NCI-H82 (cell line): ENCODE measurements at places on chromosomes 16 and 17.

DNA sequence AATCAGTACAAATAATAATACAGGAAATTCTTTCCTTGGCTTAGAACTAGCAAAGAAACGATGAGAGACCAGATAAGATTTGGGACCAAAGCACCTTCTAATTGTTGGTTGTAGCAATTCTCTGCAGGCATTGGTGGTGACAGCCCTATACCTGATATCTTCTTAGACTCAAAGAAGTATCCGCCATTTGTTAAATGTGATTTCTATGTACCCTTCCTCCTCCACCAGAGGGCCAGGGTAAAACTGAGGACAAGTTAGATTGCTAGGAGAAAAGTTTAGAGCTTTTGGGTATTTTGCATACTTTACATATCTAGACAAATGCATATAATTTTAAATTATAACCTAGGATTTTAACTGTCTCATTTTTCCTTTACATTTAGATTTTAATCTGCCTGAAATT lies 304.3 kb downstream of the HS3ST4 start:
- peak; percentile 9 for DNase-seq

DNA sequence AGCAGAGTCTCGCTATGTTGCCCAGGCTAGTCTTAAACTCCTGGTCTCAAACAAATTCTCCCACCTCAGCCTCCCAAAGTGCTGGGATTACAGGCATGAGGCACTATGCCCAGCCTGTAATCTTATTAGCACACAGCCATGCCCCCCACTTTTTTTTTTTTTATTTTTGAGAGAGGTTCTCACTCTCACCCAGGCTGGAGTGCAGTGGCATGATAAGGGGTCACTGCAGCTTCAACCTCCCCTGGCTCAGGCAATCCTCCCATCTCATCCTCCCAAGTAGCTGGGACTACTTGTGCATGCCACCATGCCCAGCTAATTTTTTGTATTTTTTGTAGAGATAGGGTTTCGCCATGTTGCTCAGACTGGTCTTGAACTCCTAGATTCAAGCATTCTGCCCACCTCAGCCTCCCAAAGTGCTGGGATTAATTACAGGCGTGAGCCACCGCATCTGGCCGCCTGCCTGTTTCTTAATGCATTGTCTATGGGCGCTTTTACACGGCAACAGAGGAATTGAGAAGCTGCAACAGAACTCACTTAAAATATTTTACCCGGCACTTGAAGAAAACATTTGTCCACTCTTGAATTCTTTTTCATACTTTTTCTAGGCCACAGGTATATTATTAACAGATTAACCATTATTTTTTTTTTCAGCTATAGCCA lies 8.8 kb upstream of the CEP20 start:
- peak; percentile 17 for DNase-seq

DNA sequence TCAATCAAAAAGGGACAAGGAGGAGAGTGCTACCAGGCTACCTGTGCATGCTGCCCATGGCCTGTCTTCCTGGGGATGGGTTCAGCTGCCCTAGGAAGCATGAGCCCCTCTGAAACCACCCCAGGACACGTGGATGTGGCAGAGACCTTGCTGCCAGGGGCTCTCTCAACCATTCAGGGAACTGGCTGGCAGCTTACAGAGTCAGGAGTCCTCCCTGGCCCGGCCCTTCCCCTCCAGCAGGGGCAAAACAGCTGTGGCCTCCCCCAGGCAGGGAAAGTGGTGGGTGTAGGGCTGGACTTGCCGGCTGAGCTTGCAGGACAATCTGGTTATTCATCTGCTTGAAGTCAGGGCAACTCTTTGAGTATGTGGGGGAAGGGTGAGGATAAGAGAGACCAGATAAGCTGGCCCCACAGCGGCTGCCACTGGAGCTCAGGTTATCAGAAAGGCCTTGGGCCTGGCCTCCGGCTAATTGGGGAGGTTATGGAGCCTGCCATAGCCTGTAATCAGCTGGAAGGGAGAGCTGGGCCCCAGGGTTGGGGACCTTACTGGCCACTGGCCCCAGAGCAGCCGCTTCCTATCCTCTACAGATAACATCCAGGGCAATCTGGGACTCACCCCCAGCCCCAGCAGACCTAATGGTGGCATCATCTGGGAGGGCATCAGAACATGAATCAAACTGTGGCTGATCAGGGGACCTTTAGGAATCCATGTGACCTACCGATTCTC lies 5.6 kb upstream of the TBX2 start:
- peak; percentile 94 for DNase-seq

- peak; percentile 33 for DNase-seq
Measured at GRCh38 chr17:79201536-79202227, 127.1 kb downstream of the ENGASE start.

DNA sequence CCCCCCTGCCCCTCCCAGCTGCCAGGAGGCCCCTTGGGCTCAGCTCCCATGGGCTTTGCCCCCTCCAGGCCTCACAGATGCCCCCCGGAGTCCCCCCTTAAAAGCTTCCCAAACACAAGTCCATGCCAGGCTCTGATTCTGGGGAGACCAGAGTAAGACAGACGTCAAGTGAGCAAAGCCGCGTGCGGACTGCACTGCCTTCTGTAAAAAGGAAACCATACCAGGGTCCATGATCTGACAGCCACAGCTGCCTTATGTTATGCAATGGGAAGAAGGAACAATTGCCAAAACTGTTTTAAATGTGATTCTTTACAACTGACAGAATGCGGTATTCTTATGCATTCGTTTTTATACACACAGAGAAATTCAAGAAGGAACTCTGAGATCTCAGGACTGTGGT lies 17.9 kb upstream of the HEXD start:
- peak; percentile 72 for DNase-seq

DNA sequence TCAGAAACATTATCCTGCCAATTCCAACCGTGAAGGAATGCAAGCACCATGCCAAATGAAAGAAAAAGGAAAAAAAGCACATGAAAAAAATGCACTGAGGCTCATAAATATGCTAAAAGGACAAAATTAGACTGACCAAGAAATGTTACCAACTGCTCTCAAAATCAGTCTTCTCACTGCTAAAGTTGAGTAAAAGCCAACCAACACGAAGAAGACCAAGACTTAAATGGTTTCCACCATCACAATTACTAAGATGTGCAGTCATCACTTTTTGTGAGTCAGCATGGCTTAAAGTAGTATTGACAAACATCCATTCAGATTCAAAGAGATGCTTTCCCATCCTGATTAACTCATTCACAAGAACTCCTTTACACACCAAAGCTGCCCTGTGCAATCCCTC lies 16.4 kb downstream of the CDYL2 start:
- DNase-seq, result no peak

DNA sequence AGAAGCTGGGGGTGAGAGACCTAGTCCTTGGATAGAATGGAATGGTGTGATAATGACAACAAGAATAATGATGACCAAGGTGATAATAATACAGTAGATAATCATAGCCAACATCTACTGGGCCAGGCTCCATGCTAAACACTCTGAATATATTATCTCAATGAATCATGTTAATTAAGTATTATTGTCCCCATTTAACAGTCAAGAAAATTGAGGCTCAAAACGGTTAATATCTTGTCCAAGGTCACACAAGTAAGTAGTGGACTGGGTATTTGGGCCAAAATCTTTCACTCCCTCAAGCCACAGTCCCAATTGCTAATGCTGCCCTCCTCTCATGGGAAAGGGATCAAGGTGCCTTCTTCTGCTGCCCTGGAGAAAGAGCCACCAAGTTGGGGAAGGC lies 3.9 kb upstream of the KRT19 start:
- no peak for DNase-seq

- DNase-seq, result peak; percentile 95
Measured at GRCh38 chr17:7704601-7705268, at the start of gene EFNB3. EFNB3 (plus strand) TSS chr17:7705202; CDS start chr17:7705599, 397 bp downstream.

- DNase-seq, result peak; percentile 91
Measured at GRCh38 chr17:36533935-36534839, 481 bp downstream of the MYO19 start.

- DNase-seq, result no peak
Measured at GRCh38 chr16:57022445-57022844, 33.1 kb downstream of the NLRC5 start.

GRCh38 chr16:89404561-89404960 lies 85.8 kb downstream of the ANKRD11 start:
- no peak for DNase-seq

DNA sequence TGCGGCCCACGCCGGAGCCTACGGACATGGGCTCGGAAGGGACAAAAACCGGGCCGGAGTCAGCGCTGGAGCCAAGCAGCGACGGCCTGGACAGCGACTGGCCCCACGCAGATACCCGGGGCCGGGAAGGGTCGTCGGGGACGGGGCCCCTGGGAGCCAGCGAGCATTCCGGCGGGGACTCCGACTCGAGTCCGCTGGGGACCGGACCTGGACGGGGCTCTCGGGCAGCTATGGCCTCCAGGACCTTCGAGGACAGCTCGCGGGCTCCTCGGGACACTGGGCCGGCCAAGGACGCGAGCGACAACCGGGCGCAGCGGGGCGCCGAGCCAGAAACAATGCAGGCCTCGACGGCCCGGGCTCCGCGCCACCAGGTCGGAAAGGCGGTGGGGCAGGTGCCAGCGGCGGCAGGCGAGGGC lies 1.0 kb downstream of the MYO15B start:
- no peak for DNase-seq

GRCh38 chr16:81006211-81006812 lies 373 bp downstream of the CMC2 start:
- peak; percentile 67 for DNase-seq

DNA sequence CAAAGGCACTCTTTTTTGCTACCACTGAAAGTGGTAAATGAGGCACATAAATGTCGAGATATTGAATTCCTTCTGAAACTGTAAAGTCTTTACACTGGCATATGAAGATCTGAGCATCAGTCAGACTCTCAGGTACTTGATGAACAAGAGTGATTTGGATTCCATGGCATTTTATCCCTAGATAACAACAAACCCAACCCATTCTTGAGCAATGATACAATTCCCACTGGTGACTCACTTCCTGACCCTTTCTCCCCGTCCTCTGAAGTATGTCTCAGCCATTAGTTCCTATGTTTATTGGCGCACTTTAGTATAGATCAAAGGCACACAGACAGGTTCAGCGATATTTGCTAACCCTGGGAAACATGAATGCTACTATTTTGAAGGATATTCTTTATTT lies 147.0 kb upstream of the RBFOX1 start:
- no peak for DNase-seq

DNA sequence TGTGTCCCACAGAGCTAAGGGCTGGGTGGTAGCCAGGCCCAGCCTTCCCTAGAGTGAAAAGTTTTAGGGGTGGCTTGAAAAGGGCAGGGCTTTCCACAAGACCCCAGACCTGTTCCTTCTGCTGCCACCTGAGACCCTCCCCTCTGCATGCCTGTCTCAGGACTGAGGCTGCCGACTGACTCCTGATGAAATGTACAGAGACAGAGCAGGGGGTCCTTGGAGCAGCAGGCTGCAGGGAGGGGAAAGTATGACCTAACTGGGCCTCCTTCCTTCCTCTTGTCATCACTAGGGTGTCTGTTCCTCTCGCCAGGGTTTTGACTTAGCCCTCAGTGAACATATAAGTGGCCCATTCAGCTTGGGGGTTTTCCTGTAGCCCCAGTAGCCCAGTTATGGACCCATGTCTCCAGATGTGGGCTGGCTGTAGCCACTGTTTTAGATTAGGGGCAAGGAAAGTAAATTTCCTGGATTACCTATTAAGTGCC lies 14.9 kb upstream of the NFATC3 start:
- no peak for DNase-seq

GRCh38 chr16:86959091-86959651 lies 358.0 kb downstream of the C16orf95 start:
- DNase-seq, result no peak
